ENCODE measurements at places on chromosomes 2 and 18.

- no peak for DNase-seq
Observed at GRCh38 chr2:37923308-37924055, 1.6 kb upstream of the RMDN2 start.

DNA sequence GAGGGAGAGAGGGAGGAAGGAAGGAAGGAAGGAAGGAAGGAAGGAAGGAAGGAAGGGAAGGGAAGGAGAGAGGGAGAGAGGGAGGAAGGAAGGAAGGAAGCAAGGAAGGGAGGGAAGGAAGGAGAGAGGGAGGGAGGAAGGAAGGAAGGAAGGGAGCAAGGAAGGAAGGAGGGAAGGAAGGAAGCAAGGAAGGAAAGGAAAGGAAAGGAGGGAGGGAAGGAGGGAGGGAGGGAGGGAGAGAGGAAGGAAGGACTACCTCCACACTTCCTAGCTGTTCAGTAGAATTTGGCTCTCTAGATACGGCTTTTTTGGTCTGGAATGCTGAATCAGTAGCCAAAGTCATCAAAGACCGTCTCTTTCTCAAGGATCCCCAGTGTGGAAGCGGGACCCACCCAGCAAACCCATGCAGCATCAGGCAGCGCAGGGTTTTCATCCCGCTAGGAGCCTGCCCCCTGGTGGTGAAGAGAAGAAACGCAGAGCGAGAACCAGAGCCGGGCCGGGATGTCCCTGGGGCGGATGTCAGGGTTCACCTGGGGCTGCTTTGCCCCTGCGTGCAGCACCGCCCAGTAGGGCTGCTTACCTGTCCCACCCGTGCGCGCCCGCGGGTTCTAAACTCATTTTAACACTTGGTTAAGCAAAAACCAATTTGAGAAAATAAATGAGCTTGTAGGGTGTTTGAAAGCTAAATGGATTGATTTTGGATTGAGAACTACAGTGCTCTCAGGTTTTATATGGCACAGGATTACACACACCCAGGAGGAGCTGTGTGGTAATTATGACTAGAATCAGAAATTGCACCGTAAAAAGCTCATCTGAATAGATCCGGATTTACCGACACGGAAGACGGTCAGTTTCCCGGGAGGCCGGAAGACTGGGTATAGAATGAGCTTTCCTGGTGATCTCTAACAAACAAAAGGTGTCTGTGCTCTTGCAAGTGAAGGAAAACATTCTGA, 48.1 kb upstream of the ARL4C start:
- DNase-seq: peak; percentile 67

DNA sequence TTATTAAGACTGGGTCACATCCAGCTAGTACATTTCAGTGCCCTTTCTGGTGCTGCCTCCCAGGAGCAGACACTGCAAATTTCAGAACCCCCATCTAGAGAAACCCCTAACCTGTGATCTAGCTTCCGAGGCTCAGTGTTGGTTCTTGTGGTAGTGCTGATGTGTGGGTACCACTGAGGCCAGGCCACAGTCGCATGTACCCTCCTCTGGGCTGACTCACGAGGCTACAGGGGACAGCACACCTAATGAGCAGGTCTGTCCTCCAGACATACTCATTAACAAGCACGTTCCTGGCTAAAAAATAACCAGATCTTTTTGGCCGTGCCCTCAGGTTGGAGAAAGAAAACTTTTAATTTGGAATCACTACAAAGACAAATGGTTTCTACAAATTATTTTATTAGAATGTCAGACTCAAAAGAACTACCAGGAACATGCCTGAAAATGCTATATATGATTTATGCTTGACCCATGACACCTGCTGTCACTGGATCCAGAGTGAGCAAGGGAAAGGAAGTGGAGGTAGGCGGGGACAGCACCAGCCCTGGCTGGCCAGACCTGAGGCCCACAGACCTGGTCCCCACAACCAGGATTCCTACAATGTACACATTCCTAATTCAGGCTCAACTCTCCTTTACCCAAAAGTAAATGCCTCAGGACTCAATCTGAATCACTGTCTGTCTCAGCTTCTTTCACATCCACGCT, 8.5 kb downstream of the CIAO1 start:
- DNase-seq: no peak

DNA sequence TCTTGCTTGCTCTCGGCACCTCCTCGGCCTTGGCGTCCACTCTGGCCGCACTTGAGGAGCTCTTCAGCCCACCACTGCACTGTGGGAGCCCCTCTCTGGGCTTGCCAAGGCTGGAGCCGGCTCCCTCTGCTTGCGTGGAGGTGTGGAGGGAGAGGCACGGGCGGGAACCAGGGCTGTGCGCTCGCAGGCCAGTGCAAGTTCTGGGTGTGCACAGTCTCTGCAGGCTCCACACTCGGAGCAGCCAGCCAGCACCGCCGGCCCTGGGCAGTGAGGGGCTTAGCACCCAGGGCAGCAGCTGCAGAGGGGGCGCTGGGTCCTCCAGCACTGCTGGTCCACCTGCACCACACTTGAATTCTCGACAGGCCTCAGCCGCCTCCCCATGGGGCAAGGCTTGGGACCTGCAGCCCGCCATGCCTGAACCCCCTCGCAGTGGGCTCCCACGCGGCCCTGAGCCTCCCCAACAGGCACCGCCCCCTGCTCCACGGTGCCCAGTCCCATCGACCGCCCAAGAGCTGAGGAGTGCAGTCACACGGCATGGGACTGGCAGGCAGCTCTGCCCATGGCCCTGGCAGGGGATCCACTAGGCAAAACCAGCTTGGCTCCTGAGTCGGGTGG, 411.2 kb upstream of the CHAC2 start:
- no peak for DNase-seq

All from NCI-H1105 (cell line).